ENCODE measurements at places on chromosomes 5 and 9.

DNA sequence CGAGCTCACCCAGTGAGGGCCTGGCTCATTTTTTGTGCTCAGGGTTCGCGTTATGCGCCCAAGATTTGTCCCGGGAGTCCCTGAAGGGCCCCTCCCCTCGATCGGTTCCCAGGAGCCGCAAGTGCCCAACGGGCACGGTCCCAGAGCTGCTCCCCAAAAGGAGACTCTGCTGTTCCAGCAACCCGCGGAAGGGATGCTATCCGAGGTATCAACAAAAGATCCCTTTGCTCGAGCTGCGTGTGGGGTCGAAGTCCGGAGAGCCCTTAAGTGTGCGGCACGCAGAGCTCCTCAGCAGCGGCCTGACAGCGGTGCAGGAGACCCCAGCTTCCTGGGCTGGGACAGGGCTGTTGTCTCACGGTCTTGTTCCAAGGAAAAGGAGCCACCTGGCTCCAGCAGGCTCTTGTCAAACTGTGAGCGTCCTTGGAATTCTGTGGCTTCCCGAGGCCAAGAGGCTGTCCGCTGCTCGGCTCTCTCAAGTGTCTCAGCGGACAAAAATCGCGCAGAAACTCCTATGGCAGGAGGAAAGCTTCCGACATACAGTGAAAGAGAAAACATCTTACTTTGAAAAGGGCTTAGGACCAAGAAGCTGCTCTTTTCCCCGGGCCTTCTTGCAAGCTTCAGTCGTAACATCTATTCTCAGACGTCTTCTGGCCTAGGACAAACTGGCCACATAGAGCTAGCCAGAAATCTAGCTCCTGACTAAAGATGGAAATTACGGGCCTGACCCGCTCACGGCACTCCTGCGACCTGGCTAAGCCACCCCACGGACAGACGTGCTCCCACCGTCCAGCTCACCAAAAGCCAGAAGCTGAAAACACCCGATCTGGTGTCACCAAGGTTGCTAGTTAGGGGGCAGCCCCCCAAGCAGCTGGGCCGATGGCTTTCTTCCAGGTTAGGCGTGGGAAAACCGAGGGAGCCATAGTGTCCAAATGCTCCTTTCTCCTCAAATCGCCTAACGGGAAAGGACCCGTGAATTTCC, 2.6 kb upstream of the FOXB2 start:
- no peak for DNase-seq

- no peak for DNase-seq
Observed at GRCh38 chr9:93686880-93687236, 110.5 kb downstream of the PHF2 start.

- no peak for DNase-seq
Observed at GRCh38 chr9:97518909-97519307, 17.4 kb downstream of the TMOD1 start.

GRCh38 chr5:149798466-149798865, 68.4 kb downstream of the PPARGC1B start:
- DNase-seq, result no peak

- peak; percentile 80 for DNase-seq
Observed at GRCh38 chr9:3526997-3527940, 1.5 kb upstream of the RFX3 start.

Data from NCI-H2081 (cell line).